GM19239 (cell line): ENCODE measurements at places on chromosomes 11 and 22.

DNA sequence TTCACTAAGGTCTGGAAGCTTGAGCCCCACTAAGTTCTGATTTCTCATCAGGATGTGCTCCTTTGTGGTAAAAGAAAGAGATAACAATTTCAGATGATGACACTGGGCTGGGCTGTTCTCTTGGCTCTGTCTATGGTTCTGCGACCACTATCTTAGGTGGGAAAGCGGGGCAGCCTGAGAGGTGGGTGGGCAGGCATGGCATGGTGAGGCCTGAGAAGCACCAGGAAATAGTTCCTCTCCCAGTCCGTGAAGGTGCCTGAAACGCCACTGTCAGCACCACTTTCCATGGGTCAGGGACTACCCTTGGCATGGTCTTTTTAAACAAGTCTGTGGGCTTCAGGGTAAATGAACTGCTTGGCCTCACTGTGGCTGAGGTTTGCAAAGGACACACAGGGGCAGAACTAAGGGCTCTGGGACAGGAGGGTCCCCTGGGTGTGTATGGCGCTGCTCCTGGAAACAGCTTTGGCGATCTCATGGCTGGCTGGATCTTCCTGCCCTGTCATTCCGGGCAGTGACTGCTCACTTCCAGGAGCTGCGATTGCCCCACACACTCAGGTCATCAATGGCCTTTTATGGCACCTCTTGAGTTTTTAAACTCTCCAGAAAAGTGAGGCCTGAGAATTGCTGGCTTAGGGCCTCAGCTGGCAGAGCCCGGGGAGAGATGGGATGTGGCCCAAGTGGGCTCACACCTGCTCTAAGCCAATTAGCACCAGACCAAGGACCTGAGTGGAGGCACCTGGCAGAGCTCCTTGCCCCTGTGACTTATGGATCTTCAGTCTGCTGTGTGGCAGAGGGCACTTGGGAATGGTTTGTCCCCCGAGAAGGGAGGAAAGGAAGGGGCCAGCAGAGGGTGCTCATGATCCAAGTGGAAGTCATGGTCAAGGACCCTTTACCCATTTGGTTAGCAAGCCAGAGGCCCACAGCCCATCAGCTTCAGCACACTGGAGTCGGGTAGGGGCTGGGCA is 55.6 kb upstream of the LYVE1 start:
- DNase-seq: no peak

GRCh38 chr11:1238767-1239595 is 16.1 kb downstream of the MUC5B start:
- no peak for DNase-seq

DNA sequence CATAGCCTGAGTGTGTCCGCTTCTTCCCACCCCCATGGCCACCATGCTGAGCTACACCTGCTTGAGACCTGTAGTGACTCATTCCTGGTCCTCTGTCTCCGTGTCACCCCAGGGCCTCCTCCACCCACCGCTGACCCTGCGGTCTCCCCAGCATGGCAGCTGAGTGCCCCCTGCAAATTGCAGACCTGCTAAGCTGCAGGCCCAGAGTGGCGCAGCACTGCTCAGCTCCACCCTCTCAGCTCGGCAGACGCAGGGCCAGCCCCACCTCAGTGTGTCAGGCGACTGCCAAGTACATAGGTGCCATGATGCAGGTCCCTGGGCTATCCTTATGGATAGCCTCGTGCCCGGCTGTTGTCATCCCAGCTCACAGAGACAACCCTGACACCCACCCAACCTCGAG is 13.1 kb downstream of the MS4A15 start:
- no peak for DNase-seq

- DNase-seq: no peak
Measured at GRCh38 chr11:61004180-61004611, 32.7 kb downstream of the CD6 start.

- DNase-seq: no peak
Measured at GRCh38 chr22:25318081-25318823, 98.8 kb downstream of the CRYBB2 start.

DNA sequence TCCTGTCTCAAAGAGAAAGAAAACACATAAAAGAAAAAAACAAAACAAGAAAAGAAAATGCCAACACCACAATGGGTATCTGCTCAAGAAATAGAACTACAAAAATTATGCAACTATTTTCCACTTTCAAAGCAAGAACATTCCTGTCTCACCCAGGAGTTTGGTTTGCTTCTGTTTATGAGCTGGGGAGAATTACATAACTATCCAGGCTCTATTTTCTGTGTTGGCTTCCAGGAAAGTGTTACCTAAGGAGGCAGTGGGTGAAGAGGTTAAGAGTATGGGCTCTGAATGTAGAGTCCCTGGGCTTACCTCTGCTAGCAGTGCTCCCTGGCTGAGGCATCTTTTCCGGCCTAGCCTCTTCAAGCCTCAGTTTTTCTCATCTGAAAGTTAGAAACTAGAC is 426.7 kb downstream of the MIAT start:
- DNase-seq: no peak

DNA sequence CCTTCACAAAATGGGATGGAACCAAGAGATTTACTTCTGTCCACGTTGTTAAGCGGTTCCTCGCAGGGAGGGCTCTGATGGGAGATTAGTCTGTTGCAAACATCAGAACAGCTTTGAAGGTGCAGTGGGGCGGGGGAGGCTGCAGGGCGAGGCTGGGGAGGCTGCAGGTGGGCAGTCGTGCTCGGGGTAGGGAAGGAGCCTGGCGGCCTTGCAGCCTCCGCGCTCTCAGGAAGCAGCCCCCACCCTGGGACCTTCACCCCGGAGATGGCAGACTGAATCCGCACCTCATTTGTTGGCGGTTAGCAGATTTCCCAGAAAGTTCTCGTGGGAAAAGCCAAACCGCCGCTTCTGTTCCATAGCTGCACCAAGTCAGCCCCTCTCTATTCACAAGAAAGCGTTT is 237.3 kb downstream of the BRD1 start:
- DNase-seq: no peak

DNA sequence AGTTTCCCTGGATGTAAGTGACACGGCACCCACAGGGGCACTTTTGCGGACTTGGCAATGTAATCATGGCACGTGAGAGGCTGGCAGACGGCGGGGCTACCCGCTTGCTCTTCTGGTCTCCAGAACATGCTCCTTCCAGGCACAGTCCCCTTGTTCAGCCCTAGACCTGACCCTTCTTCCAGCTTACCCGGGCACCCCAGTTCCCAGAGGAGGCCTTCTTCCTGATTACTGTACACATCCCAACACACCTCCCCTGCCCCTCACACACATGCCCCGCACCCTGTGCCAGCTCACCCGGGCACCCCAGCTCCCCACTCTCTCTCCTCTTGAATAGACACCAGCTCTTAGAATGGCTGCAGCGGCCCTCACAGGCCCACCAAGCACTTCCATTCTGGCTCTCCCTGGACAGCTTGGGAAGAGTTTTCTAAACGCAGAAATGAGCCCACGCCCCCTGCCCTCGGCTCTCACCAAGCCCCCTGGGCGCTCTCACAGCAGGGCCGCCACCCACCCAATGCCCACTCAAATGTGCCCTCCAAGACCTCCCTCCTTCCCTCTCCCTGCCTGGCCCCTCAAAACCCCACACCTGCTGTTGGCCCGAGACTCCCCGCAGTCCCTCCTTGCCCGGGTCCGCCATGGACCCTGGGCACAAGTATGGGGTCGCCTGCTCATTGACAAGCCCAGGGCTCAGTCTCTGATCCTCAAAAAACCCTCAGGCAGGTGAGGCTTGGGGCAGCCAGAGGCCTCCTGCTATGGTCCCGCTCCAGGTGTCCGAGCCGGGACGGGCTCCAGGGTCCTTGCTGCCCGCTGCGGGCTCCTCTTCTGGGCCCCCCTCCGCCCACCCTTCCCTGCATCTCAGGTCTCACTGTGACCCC is 88.5 kb downstream of the WNT7B start:
- no peak for DNase-seq

DNA sequence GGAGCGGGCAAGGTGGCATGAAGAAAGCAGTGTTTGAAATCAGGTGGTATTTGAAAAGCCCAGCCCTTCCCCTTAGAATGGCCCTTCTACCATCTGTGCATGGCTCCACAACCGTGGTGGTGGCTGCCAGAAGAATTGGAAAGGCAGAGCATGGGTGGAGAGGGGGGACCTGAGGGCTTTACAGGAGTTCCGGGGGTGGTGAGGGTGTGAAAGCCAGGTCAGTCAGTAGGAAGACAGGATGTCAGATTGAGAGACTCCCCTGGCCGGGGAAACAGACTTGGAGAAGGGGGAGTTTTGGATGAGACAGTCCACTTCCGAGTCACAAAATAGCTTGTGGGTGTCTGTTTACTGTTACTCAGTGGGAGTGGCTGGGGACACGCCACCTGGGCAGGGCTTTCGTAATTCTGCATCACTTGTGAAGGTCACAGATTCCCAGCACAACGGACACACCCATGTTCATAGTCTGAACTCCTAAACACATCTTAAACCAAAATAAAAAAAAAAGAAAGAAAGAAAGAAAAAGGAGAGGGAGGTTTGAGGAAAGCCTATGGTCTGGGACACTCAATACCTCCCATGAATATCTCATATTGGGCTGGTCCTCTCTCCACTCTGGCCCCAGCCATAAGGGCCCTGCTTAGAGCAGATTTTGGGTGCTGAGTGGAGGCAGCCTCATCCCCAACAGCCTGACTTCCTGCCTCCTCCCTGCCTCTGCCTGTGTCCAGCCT is 24.4 kb upstream of the SMIM35 start:
- DNase-seq: no peak

DNA sequence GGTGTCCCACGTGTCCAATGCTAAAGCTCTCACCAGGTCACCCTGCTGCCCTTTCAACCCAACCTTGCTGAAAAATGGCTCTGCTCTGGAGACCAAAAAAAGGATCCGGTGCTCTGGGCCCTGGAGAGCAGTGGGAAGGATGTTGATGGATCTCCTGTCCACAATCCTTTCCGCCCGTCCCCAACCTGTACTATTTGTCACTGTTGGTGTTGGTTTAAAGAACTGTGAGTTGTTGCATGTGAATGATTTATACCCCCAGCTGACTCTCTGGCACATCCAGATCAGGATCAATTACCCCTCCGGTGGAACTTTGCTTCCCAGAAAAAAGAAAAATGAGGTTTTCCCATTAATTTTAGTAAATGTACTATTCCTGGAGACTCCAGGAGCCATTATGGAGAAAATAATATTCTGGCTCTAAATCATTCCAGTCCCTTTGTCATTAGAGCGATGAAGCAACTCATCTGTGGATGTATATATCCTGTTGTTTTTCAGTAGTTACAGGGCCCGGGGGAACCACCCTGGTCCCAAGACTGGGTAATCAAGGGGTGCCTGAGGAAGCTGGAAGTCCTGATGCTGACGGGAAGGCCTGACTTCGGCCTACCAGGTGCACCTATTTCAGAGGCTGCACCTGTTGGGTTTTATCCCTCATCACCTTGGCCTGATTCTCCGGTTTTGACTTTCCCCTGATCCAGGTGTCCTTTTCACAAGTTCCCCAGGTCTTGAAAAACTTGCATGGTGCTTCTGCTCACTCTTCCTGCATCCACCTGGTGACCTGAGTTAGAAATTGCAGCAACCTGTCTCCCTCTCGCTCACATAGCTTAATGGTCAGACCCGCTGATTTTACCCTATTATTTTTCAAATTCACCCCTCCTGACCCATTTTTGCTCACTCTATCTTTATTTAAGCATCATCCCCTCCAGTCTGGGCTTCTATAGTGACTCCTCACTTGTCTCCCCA is 209.2 kb upstream of the SEZ6L start:
- no peak for DNase-seq

DNA sequence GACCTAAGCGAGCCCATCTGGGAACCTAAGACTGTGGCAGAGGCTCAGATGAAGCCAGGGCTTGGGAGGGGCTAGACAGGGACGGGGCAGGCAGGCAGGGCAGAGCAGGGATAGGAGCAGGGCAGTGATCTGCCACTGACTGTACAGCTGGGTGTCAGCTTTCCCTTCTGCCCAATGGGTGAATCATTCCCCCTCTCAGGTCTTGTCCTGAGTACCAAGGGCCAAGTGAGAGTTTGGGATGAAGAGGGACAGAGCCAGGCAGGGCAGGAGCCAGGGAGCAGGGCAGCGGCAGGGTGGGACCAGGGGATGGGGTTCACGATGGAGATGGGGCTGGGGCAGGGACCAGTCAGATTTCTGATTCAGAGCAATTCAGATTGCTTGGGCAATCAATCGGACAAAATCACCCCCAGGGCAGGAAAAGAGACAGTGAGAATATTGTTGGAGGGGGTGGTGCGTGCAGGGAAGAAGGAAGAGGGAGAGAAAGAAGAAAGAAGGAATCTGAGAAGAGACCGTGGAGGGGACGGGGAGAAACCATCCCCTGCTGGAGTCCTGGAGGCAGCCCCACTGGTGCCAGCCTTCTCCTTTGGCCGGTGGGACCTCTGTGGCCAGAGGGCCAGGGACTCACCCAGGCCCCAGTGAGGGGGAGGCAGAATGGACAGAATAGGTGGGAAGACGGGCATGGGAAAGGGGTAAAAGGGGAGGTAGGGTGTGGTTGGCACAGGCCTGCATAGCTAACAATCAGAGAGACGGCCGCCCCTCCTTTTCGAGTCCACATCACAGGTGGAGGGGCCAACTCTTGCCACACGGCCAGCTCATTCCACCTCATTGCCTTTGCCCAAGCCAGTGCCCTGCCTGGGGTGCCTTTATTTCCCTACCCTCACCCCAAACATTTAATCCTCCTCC is 47.2 kb downstream of the CYTH4 start:
- no peak for DNase-seq

DNA sequence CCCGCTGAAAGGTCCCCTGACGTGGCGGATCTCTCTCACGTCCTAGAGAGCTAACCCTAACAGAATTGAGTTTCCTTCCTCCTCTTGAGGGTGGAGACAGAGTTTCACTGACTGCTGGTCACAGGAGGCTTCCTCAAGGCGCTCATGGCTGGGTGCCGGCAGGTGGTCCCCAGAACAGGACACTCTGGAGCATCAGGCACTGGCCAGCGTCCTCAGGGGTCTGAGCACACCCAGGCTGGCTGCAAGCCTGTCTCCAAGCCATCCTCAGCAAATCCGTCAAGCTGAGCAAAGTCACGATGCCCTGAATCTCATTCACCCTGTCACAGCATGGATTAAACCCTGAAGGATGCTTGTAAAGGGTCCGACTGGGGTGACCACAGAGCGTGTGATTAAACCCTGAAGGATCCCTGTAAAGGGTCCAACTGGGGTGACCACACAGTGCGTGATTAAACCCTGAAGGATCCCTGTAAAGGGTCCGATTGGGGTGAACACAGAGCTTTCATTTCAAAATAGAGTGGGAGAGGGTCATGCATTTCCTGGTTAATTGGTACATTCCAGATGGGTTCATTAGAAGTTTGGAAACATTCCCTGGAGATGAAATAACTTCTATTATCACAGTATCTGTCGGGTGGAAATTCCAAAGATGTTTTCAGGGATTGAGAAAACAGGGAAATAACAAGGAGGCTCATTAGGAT is 473.0 kb downstream of the BRD1 start:
- DNase-seq: no peak
